ENCODE measurements at places on chromosomes 6 and 20. TPM values are rescaled to one million over a fixed set of nuclear protein-coding genes. Genes with fewer than 3 reads are reported as not detected.

DNA sequence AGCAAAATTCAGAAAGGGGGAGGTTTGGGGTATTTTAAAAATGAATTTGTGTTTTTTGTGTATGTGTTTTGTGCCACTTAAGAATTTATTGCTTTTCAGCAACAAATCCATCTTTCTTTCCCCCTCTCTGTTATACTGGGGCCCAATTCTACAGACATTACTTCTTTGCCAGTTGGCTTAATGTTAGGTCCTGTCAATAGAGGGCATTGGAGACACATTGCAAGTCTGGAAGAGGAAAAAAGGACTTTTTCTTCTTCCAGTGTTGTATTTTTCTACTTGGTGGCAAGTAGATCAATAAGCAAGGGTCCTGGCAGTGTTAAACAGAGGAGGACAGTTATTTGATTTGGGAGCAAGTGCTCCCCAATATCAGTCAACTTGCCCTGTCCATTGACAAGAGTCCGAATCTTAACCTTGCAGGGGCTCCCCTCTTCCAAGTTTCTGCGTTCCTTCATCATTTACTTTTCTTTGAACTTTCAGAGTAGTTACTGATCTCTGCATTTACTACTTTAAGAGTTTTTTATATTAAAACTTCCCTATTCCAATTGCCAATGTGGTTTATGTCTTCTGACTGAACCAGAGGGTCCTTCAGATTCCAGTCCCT lies 23.4 kb downstream of the SCML4 start:
- H3K4me1 ChIP-seq, result no peaks in the 10 kb centered on the region
- no peak overlapping the region for H3K27ac ChIP-seq
- no peak for DNase-seq
- no peak overlapping the region for H3K4me3 ChIP-seq

DNAJC5 gene
- 38.3 TPM for total RNA-seq

OR10C1 gene
- not detected for total RNA-seq

- H3K4me3 ChIP-seq, result no peak overlapping the region
- H3K27ac ChIP-seq, result no peak overlapping the region
- no peaks in the 10 kb centered on the region for H3K4me1 ChIP-seq
- H3K36me3 ChIP-seq, result no peaks in the 10 kb centered on the region
- no peaks in the 10 kb centered on the region for H3K27me3 ChIP-seq
Measured at GRCh38 chr6:157660414-157660813, 162.6 kb upstream of the SNX9 start.

- peaks cover 4% of the 10 kb centered on the region for H3K4me1 ChIP-seq
- no peaks in the 10 kb centered on the region for H3K27me3 ChIP-seq
- no peak for DNase-seq
- H3K27ac ChIP-seq, result no peak overlapping the region
- no peak overlapping the region for H3K4me3 ChIP-seq
- no peaks in the 10 kb centered on the region for H3K36me3 ChIP-seq
Measured at GRCh38 chr6:32890831-32891230, 36.8 kb downstream of the PSMB9 start.

GRCh38 chr6:27477318-27478013 lies 4.6 kb upstream of the ZNF184 start:
- H3K36me3 ChIP-seq, result no peaks in the 10 kb centered on the region
- no peaks in the 10 kb centered on the region for H3K27me3 ChIP-seq
- H3K27ac ChIP-seq, result no peak overlapping the region

- peak overlapping the region; percentile 74 for H3K27ac ChIP-seq
- DNase-seq, result peak; percentile 66
- no peaks in the 10 kb centered on the region for H3K36me3 ChIP-seq
- peaks cover 54% of the 10 kb centered on the region for H3K4me1 ChIP-seq
Measured at GRCh38 chr6:56708810-56709597, 66.3 kb upstream of the DST start.

Data from HCT116 (cell line).